Activated CD8-positive, alpha-beta memory T cell treated with anti-CD3 and anti-CD28 coated beads for 1 hour (primary cell): ENCODE measurements at places on chromosomes 1 and 21.

- DNase-seq: no peak
Measured at GRCh38 chr1:207923561-207923960, 12.6 kb upstream of the CD34 start.

GRCh38 chr1:11481019-11481418 is 2.1 kb downstream of the DISP3 start:
- no peak for DNase-seq

DNA sequence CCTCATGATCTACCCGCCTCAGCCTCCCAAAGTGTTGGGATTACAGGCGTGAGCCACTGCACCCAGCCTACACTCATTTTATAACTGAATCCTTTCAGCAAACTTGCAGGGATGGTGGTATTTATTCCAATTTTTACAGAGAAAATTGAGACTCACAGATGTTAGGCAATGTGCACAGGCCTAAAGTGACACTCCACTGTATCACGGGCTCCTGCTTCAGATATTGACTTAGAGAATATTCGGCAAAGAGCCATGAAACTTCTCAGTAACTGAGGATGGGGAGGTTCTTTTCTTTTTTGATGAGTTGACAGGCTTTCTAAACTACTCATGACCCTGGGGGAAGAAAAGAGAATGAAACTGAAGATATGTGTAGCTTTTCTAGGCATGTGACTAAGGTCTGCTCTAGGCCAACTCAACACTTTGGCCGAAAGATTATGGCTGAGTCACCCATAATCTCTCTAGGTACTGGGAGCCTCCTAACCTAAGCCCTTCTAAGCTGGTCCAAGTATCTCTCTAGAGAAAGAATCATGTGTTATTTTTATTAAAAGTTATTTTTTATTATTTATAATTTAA is 19.9 kb upstream of the PTCH2 start:
- DNase-seq: no peak

GRCh38 chr1:201126832-201127754 is at the start of gene ASCL5:
Gene ASCL5 (minus strand): TSS chr1:201127184. CDS start chr1:201115372, 11,812 bp downstream.
- DNase-seq: no peak

GRCh38 chr1:180611016-180611930 is 20.5 kb upstream of the XPR1 start:
- DNase-seq: no peak

GRCh38 chr21:40792691-40793456 is 54.1 kb downstream of the DSCAM start:
- no peak for DNase-seq

DNA sequence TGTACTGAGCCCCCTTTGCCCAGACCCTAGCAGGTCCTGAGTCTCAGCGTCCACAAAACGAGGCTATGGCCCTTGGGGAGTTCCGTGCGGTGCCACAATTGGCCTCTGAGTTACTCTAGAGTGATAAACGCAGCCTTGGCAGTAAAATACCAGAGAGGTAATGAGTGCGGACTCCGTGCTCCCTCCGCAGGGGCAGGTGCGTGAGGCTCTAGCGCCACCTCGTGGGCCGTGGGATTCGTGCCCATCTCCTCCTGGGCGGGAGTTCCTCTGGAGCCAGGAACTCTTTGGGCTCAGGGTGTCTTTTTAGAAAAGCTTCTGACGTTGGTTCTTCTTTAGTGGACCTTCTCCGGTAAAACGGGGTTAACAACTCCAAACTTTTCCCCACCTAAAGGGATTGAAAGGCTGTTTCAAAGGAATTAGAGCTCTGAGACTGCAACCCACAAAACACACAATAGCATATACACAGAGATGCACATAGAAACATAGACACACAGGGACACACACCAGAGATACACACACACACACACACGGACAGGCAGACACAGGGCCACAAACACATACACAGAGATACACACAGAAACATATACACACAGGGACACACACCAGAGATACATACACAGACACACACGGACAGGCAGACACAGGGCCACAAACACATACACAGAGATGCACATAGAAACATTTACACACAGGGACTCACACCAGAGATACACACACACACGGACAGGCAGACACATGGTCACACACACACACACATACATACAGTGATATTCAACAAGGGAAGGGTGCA is 99.4 kb downstream of the KCNJ15 start:
- peak; percentile 17 for DNase-seq

DNA sequence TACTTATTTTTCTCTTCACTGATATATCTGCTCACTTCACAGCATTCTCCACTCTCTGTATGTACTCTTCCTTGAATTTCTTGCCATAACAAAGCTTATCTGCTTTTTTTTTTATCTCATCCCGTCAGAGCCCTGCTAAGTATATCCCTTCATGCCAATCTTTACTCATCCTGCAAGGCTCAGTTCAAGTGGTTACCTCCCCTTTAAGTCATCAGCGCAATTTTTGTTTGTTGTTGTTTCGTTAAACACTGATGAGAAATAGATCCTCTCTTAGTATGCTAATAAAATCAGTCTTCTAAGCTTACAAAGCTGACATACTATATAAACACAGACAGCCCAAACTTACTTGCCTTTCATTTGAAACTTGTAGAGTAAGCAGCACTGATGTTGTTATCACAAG is 17.8 kb downstream of the COL24A1 start:
- DNase-seq: no peak

GRCh38 chr21:41068967-41069642 is 98.9 kb upstream of the BACE2 start:
- DNase-seq: peak; percentile 30

GRCh38 chr1:21294266-21294989 is 4.2 kb upstream of the ECE1 start:
- peak; percentile 68 for DNase-seq

GRCh38 chr1:235030919-235031596 is 97.6 kb downstream of the TOMM20 start:
- DNase-seq: no peak

DNA sequence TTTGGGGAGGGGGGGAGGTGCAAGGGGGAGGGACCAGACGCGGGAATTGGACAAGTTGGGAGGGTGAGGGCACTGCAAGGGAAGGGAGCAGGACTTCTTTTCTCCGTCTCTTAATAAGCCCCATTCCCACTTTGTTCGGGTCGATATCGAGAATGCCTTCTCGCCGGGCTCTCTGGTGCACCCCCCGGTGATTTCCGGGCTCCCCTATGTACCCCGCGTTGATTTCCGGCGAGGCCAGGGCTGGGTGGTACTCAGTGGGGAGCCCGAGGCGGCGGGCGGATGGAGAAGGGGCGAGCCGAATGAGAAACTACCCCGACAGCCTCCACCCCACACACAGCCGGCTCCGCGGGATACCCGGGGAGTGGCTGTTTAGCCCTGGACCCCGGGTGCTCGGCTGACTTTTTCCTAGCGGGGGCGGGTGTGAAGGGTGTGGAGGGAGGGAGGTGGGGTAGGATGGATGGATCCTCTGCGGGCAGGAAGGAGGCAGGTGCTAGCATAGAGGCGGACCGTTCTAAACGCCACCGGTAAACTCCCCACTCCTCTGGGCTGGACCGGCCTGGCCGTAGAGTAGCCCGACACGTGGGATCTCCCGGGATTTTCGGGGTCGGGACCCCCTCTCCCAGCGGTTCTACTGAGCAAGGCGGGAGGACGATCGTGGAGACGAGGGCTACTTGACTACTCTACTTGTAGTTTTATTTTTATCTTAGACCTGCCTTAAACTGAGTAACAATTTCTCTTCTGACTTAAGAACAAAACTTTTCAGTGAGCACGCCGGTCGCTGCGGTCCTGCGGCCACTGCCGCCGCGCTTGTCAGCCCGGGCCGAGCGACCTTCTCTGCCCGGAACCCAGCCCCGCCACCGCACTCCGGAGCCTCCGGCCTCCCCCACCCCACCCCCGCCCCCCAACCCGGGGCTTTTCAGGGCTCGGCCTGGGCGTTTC is 1.0 kb downstream of the RNF220 start:
- no peak for DNase-seq

DNA sequence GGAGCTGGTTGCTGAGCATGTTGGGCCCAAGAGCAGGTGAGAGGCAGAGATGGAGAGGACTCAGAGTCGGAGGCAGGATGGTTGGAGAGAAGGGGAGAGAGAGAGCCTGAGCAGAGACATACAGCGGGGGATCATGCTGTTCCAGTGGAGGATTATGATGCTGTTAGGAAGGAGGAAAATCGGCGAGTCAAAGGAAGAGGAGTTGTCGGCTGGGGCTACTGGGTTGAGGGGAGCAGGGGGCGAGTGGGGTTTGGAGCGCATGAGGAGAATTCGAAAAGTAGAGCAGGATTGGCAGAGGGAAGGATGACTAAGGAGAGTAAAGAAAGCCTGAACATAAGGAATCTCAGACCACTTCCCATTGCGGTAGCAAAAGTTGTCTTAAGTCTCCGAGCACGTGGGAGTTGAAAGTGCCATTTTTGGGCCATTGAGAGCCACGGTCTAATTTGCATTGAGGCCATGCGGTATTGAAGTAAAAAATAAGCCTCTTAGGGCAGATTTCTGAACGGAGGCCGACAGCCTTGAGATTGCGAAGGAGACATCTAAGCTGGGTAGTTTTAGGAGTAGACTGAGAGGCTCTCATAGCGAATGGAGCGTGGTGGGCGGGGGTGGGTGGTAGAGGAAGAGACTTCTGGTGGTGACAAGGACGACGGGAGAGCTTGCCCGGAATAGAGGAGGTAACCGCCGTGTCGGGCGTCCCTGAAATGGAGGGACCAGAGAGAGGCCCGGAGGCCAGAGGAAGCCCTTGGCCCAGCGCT is 140.4 kb upstream of the ETV3 start:
- no peak for DNase-seq

DNA sequence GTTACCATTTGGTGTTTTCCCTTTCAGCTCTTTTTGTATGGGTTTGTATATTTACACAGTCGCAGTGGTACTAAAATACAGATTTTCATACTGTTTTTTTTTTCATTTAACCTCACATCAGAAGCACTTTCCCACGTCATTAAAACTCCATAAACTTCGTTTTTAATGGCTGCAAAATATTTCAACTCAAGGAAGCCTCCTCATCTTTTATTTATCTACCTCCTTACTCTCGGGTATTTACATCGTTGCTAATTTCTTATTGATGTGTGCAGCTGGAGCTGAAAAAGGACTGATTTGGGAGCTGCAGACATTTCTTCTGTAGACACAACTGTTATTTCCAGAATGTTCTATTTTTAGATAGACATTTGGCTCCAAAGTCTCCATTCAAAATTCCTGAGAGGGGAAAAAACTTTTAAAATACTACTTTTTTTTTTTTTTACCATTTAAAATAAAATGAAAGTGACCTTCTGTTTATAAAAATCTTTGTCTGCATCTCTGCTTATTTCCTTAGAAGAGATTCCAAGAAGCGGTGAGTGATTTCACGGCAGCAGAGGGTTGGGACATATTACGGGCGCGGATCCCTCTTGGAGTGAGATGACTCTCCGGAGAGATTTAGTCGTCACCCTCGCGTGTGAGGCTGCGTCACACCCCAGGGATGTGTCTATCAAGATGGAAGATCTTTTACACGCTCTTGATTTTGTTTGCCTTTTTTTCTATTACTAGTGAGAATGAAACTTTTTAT is 10.1 kb downstream of the RUNX3 start:
- no peak for DNase-seq

DNA sequence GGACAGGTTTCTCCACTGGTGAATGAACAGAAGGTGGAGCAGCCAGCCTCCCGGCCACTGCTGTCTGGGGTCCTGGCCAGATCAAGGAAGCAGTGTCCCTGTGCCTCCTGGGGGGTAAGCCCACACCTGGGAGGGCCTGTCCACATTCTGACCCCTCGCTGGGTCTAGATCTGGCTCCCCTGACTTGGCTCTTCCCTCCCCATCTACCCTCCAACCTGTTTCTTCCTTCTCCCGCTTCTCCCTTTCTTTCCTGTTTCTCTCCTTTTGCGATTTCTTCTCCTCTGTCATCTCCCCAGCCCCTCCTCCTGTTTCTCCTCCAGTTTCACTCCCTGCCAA is 378 bp downstream of the RORC start:
- no peak for DNase-seq

DNA sequence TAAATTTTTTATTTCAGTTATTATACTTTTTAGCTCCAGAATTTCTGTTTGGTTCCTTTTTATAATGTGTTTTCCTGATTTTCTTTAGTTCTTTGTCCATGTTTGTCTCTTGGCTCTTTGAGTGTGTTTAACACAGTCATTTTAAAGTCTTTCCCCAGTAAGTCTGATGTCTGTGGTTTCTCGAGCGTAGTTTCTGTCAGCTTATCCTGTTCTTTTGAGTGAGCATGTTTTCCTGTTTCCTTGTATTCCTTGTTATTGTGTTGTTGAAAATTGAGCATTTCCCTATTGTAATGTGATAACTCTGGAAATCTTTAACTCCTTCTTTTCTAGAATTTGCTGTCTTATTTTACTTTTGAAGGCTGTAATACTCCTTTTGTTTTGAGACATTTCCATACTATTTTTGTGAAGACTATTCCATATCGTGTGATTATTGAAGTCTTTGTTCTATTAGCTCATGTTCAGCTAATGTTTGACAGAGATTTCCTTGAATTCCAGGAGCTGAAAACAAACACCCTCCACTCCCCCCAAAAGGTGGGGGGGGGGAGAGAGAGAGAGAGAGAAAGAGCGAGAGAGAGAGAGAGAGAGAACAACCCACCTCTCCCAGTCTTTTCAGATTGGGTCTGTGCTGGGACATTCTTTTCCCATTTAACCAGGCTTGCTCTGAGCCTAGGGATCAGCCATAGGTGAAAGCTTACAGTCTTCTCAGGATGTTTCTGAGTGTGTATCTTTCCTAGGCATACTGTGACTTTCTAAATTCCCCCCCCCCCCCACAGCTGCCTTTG is 38.3 kb downstream of the SDCCAG8 start:
- no peak for DNase-seq

DNA sequence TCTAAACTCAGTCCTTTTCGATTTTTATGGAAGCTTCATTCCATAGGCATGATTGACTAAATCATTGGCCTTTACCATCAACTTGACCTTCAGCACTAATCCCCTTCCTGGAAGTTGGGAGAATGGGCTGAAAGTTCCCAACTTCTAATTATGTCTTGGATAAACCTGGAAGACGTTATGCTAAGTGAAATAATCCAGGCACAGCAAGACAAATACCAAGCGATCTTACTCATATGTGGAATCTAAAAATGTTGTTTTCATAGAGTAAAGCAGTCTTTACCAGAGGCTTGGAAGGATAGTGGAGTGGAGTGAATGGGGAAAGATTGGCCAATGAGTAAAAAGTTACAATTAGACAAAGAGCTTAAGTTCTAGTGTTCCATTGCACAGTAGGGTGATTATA is 1453.2 kb downstream of the PLA2G4A start:
- DNase-seq: no peak

DNA sequence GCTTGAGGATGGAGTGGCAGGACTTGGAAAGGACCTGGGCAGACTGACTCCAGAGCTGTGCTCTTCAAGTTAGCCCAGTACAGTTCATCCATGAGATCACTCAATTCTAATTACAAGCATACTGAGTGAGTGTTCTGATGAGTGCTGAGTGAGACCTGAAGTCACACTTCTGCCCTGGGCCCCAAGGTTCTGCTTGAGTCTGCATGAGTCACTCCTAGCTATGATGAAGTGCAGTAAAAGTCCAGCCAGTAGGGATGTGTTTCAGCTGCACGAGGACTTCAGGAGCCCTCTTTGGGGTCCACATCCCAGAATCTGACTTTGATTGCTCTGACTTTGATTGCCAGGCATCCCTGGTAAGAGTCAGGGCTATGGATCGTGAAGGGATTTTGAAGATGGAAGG is 35.8 kb downstream of the PLEKHA6 start:
- no peak for DNase-seq

- DNase-seq: no peak
Measured at GRCh38 chr21:35150562-35151226, 101.6 kb upstream of the RUNX1 start.

GRCh38 chr1:20521960-20522861 is 14.3 kb upstream of the MUL1 start:
- DNase-seq: peak; percentile 38

- DNase-seq: no peak
Measured at GRCh38 chr21:35886887-35887286, 173.4 kb downstream of the SETD4 start.

- no peak for DNase-seq
Measured at GRCh38 chr1:55820501-55820900, 605.3 kb upstream of the USP24 start.
